Endothelial cell of umbilical vein (primary cell): ENCODE measurements at places on chromosomes 2 and 18.

GRCh38 chr2:47833516-47833968 lies 50.6 kb downstream of the MSH6 start:
- no peak for DNase-seq

DNA sequence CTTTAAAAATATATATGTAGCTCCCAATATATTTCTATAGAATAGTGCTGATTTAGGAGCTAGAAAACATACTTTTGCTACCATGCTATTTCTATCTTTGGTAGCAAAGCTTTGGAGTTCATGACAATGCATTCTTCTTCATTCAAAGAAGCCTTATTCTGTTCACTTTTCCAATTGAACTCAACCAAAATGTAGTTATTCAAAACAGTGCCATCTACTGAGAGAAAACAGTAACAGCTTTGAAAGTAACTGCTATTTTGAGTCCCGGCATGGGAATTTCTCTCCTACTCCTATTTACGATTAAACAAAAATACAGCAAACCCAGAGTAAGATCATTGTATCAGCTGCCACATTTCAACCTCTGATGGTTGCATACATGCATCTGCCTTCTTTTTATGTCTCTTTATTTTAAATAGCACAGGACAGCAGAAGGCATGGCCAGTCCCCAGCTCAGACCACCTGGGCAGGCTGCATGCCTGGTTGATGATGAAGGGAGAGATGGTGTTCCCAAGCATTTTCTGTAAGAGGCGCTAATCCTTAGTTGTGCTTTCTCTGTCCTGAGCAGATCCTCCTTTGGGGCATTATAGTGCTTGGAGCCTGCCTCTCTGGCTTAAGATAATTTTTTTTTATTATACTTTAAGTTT lies 69.7 kb upstream of the SULT1C3 start:
- DNase-seq: peak; percentile 13

DNA sequence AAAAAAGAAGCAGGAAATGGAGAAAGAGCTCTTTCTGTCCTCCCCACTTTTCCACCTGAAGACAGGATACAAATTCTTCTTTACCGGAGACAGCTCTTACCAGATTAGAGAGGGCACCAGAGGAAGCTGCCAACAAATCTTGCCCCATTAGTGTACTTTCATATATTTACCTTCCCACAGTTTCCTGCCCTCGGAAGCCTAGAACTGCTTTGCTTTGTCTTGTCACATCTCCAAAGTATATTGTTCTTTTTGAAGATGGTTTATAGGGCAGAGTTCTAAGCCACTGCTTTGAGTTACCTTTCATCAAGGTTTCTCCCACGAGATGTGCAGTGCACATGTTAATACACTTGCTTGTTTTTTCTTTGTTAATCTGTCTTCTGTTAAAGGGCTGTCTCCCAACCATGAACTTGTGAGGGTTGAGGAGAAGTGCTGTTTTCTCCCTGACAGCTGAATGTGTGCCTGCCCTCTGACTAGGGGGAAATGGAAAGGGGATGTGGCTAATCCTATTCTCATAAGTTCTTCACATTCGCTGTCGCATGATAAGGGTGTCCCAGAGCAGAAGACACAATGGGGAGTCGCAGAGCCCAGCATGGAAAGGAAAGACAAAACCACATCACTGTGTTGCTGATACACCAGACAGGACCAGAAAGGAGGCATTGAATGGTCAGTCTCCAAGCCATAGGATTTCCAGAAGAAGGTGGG lies 24.2 kb downstream of the CENPA start:
- no peak for DNase-seq

- no peak for DNase-seq
These were observed 39.6 kb downstream of the EMX1 start for GRCh38 chr2:72956936-72957335.

DNA sequence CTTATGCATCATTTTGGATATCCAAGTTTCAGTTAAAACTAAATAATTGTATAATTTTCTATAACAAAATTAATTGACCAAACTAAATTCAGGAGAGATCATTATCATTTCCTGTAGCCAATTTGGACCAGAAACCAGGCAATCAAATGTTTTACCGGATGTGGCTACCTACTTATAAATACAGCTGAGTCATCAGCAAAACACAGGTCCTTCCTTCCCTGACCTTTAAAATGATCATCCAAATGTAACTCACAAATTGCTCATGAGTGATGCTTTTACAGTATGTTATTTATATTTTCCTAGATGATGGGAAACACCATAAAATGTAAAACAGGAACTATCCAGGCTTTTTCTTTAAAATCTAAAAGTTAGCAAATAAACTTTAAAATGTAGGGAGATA lies 133.7 kb downstream of the CBLN2 start:
- no peak for DNase-seq

DNA sequence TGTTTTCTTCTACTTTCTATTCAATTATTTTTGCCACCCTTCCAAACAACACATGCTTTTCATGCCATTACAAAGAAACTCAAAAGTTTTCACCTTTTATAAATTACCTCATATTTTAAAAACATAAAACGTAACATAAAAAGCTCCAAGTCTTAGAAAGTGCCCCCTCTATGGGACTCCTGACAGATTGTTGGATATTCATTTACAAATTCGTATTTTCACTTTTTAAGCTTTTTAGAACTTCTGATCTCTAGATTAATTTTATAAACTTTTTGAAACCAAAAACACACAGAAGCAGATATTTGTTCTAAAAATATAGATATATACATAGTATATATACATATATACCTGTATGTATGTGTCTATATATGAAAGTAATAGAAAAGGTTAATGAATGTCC lies 1.5 kb downstream of the COL5A2 start:
- peak; percentile 60 for DNase-seq
